Type B pancreatic cell (in vitro differentiated cells): ENCODE measurements at places on chromosomes 11 and 22.

GRCh38 chr22:20566420-20567260 lies 59.2 kb downstream of the MED15 start:
- no peak for DNase-seq

DNA sequence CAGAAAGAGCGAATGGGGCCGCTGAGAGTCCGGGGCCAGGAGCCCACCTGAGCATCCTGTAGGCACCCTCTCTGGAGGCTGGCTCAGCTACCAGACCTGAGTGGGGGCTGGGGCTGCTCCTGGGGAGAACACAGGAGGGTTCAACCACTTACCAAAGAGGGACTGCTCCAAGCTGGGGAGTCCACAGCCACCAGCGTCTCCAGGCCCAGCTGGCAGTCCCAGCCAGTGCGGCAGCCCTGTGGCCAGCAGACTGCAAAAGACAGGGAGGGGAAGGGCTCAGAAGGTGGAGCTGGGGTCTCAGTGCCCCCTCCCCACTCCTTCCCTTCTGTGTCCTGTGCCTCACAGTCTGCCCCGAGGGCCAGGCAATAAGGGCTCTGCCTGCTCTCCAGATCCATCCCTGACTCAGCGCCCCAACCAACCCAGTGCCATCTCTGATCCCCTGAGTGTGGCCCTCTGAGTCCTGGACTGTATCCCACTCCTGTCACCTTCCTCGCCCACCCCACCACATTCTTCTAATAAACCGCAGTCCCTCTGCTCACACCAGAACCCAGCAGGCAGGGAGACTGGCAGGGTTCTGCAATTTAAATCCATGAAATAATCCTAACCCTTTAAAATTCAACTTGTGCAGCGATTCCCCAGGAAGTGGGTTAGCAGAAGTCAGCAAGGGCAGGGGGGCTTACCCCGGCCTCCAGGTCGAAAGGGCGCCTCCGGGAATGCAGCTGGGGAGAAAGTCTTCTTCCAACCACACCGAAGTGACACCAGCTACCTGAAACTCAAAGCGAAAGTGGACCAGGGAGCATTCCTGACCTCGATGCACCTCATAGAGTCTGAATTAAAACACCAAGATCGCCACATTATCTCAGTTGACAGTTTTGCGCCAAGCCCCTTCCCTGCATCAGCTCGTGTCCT lies 13.3 kb downstream of the CHST1 start:
- no peak for DNase-seq

GRCh38 chr11:73344191-73344607 lies 32.0 kb upstream of the RELT start:
- DNase-seq = no peak

GRCh38 chr22:20131859-20132685 lies 468 bp downstream of the ZDHHC8 start:
- DNase-seq = no peak

DNA sequence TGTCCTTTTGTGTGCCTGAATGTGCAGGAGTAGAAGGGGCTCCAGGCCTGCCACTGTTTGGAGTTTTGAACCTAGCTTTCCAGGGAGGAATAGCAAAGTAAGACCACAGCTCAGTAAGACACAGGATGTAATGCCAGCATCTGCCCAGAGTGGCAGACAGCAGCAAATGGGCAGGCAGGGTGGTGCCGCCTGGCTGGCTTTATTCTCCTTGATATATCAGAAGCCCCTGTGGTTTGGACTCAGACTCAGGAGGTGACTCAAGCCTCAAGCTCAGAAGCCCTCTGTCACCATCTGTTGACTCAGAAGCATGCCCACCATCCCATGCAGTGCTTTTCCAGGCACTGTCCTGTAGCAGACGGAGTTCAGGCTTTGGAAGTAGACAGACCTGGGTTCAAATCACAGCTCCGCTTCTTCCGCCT lies 72.7 kb upstream of the TTC12 start:
- no peak for DNase-seq

DNA sequence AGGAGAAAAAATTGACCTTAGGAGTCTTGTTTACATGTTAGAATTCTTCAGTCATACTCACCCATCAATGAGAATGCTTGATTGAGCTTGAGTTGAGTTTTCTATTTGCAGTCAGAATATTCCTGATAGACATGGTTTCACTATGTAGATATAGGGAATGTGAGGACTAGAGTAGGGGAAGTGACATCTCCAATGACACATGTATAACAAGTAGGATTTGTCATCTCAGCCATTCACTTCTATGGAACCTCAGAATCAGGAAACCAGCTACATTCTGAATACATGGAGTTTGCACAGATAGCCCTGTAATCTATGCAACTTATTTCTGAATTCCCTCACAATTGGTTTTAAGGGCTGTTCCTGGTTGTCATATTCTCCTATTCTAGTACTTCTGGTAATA lies 20.1 kb upstream of the OR9Q1 start:
- no peak for DNase-seq

DNA sequence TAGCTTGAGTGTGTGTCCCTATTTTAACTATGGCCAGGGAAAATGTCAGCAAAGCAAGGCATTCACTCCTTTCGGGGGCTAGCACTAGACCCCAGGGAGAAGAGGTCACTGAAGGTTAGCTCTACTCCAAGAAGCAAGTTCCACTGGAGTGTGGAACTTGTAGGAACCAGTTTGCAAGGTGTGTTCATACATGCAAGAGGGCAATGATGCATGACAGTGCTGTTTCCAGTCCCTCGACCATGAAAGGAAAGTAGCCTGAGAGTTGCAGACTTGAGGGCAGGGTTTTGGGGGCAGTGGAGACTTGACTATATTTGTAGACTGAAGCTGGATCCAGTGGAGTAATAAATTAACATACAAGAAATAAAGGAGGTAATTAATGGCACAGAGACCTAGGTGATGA lies 21.6 kb upstream of the SLC36A4 start:
- no peak for DNase-seq

DNA sequence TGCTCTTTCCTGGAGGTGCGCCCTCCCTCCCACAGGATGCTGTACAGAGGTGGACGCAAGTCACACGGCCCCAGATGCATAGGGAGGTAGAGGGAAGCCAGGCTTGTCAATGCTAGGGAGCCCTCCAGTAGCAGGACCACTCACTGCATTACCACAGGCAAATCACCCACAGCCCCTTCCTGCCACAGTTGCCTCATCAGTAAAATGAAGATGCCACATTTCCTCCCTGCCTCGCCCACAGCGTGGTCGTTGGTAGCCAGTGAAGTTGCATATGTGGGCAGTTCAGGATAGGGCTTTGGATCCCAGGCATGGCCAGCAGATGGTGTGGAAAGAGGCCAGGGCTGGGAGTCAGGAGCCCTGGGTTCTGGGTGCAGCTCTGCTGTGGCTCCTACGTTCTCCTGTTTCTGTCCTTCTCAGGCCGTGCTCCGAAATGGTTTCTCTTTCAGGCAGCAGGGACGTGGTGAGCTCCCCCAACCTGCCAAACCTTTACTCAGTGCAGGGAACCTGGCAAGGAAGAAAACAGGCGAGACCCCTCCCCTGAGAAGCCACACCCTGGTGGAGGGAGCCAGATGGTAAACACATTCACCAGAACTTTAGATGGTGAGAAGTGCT lies 22.6 kb downstream of the DAGLA start:
- no peak for DNase-seq

- no peak for DNase-seq
These were observed 50.4 kb upstream of the RBFOX2 start for GRCh38 chr22:36079041-36079440.

DNA sequence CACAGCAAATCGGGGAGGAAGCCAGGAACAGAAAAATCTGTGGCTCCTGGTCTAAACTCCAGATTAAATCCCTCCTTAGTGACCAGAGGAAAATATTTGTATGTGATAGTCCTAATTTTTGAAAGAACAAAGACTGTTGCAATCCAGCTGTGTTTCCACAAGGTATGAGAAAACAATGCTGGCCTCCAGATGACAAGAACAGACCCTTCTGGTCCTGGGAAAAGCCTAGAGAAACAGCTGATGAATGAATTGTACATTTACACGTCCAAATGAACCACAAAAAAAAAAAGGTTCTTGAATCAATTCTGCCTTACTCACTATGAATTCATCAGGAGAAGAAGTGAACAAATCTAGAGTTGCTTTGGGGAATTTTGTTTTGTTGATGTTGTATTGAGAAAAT lies 63.7 kb downstream of the ETS1 start:
- DNase-seq = no peak

DNA sequence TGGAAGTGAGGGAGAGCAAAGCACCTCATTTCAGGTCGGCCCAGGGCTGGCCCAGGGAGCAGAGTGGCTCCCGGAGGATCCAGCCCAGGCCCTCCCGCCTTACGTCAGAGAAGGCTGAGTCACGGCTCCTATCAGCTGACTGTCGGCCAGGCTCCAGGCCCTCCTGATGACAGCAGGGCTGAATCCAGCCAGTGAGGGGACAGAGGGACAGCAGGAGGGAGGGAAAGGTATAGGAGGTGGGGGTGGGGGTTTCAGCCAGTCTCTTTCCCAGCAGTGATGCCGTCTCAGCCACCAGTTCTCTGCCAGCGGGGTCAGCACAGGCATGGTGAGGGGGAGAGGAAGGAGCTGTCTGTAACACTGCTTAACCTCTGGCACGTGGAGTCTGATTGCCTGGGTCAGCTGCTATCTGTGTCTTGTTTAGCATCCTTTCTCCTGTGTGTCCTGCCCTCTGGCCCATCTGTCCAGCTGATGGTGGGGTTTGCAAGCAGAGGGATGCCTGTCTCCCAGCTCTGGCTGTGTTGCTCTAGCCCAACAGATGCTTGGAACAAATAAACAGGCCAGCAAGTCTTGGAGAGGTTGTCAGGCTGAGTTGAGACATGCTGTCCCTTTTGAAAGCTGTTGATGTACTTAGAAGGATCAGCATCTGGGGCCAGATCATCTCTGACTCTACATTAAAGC lies 74.0 kb downstream of the ADAMTS15 start:
- DNase-seq = no peak
